ENCODE measurements at places on chromosomes 6 and 20.

- DNase-seq, result no peak
Observed at GRCh38 chr6:35025232-35026188, 115.6 kb downstream of the TCP11 start.

DNA sequence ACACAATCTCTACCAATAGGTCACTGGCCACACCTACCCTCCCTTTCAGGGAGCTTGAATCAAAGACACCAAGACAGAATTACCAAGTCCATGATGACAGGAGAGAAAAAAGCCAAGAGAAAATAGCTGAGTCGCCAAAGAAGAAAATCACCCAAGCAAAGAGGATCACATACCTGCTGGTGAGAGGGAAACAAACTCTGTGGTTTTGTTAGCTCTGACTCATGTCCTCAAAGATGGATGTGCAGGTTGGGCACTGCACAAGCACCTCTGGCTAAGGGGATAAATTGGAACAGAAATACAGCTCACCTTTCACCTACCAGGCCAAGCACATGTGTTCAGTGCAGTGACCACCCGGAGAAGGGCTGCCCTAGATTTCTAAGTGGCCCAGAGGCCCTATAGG lies 114.8 kb downstream of the TFAP2A start:
- no peak for DNase-seq

GRCh38 chr6:10421921-10422736 lies 7.3 kb upstream of the TFAP2A start:
- no peak for DNase-seq

- no peak for DNase-seq
Observed at GRCh38 chr6:115058414-115059211, 715.8 kb upstream of the HS3ST5 start.
